ENCODE measurements at places on chromosomes 1 and 21.
A peak's percentile ranks its signal among the peaks of the same experiment; 100 is the strongest.

DNA sequence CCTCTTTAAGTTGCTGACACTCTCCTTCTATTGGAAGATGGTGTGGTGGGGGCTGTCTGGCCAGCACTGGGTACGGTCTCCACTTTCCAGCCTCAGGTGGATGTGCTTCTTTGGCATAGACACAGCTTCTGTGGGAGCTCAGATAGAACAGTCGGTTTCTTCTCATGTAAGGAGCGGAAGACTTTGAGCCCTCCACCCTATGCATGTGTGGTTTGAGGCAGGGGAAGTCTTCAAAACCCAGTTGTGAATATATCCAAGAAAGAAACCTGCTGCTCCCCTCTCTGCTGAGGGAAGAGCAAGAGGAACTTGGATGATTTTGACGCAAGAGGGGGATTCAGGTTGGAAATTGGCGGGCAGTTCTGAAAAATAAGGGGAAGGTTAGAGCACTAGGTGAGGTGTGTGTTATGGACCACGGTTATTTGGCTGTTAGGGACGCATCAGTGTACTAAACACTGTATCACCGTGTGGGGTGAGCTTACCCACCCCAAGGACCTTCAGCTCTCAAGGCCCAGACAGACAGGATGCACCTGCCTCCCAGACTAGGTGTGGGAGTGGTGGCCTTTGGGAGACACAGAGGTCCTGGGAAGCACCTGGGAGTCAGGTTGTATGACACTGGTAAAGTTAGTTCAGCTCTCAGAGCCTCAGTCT is 36.2 kb downstream of the IL6R start:
- no peak for DNase-seq

DNA sequence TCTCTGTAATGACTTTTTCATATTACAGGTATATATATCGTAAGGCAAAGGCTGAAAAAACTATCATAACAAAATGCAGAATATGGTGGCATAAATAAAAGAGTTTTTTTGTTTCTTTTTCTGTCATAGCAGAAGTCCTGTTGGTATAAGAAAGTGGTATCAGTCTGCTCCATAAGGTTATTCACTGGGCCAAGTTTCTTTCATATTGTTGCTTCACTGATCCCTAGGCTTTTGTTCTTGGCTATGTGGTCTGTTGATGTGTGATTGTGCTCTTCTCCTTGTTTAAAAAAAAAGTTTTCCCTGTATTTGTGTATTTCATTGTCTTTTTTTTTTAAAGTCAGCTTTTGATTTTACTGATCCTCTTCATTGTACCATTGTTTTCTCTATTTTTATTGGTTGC is 26.0 kb downstream of the PTBP2 start:
- no peak for DNase-seq

GRCh38 chr1:223217781-223218180 is 74.7 kb upstream of the TLR5 start:
- no peak for DNase-seq

DNA sequence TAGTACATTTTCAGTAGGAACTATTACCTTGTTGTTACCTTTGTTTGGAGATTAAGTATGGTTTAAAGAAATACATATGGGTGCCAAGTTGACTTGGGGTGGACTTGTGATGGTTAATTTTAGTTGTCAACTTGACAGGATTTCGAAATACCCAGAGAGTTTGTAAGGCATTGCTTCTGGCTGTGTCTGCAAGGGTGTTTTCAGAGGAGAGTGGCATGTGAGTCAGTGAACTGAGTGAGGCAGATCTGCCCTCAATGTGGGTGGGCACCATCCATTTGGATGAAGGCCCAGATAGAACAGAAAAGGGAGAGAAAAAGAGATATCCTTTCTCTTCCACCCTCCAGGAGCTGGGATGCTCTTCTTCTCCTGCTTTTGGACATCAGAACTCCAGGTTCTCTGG is 315.5 kb downstream of the GPATCH2 start:
- no peak for DNase-seq

- no peak for DNase-seq
Observed at GRCh38 chr1:77413541-77414335, 131.9 kb downstream of the AK5 start.

GRCh38 chr1:204446413-204447111 is 34.9 kb upstream of the PPP1R15B start:
- peak; percentile 8 for DNase-seq

DNA sequence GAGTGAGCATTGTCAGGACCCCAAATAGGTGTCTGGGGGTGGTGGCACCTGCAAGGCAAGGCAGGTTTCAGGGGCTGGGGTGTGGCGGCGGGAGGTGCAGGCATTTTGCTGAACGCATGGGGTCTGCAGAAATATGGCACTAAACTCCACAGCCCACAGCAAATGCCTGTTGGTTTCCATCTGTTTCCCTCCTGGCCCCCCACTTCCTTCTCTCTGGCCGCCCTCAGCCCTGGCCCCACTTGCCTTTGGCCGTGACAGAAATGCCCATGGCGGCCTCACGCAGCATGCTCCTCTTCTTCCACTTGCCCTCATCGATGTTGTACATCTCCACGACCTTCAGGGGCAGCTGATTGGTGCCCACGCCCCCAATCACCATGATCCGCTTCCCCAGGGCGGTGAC is 13.7 kb downstream of the KLHDC8A start:
- no peak for DNase-seq

- no peak for DNase-seq
Observed at GRCh38 chr1:194795917-194796593, 1609.6 kb upstream of the B3GALT2 start.

DNA sequence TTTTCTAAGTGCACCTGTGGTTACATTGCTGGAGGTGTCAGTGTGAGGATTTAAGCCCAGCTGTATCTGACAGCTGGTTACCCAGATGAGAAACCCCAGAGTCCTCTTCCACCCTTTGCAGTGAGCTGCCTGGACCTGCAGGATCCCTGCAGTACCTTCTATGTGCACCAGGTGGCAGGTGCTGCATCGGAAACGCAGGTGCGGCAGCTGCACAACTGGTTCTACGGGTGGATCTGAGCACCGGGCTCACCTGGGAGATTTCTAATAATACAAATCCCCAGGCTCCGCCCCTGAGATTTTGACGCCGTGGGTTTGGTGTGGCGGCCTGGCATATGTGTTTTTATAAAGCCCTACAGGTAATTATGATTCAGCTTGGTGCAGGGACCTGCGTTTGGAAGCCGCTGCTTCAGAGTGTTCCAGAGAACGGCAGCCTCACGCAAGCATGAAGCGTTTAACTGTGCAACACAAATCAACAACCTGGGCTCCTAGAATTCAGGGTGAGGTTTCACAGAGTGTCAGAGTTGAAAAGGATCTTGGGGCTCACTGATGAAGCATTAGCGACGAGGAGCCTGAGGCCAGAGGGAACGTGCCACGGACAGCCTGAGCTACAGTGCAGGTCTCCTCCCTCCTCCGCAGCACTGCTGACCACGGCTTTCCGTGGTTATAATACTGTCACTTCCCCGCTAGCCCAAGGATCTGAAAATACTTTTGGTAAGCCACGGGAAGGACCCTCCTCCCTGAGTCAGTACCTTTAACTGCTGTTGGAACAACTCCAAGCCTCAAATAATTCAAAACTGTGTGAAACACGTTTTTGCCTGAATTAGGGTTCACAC is 96.7 kb upstream of the TRABD2B start:
- peak; percentile 4 for DNase-seq

DNA sequence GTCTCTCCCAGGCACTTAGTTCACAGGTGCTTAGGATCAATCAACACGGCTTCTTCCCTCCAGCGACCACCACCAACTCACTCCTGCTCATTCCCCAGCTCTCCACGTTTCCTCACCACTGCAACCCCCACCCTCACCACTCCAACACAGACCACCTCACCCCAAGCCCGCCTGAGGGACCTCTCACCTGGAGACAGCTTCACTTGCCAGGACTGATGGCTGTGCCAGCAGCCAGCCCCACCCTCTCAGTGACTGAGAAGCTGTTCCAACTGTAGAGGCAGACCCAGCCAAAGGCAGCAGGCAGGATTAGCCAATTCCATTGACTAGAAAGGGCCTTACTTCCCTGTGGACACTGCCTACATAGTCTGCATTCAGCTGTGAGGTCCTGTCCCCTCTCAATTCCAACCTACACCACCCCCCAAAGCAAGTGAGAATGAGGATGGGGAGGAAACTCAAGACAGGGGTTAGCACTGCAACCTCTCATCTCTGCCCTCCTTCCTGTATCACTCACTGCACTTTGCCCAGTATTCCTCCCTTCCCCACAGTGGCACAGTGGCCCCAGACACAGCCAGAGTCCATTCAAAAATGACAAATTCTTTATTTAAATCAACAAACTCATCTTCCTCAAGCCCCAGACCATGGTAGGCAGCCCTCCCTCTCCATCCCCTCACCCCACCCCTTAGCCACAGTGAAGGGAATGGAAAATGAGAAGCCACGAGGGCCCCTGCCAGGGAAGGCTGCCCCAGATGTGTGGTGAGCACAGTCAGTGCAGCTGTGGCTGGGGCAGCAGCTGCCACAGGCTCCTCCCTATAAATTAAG is 7.6 kb downstream of the TAGLN2 start:
- no peak for DNase-seq

DNA sequence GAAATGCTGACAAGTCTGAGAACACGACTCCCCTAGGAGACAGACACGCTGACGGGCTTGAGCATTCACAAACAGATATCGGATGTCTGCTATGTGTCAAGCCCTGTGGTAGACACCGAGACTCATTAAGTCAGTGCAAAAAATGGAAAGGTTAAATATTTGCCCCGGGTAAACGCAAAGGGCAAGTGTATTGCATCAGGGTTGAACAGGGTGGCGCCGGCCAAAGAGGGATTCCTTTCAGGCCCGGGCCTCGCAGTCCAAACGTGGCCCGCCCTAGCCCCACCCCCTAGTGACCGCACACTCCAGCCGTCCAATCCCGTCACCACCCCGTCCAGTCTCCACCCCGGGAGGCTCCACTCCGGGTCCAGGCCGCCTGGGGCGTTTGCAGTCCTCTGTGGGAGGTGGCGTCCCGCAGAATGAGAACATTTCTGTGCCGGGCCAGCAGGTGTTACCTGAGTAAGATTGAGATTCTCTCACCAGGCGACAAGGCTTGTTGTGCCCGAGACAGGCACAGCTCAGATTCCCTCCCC is 16.3 kb upstream of the TMEM9 start:
- peak; percentile 40 for DNase-seq

DNA sequence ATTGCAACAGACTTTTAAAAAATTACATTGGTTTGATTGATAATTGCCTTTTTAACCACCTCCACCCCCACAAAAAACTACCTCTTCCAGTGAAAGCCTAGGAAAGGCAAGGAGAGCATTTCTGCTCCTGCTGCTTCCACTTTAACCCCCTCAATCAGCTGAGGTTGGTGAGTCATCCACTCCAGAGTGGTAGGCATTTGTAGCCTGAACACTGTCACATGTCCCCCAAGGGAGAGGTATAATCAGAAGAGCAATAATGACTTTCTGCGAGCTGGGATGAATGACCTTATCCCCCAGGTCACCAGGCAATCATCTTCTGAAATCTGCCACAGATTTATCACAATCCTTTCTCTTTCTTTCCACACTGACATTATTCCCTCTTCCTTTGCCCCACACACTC is 126.6 kb upstream of the CAMK1G start:
- DNase-seq = no peak

DNA sequence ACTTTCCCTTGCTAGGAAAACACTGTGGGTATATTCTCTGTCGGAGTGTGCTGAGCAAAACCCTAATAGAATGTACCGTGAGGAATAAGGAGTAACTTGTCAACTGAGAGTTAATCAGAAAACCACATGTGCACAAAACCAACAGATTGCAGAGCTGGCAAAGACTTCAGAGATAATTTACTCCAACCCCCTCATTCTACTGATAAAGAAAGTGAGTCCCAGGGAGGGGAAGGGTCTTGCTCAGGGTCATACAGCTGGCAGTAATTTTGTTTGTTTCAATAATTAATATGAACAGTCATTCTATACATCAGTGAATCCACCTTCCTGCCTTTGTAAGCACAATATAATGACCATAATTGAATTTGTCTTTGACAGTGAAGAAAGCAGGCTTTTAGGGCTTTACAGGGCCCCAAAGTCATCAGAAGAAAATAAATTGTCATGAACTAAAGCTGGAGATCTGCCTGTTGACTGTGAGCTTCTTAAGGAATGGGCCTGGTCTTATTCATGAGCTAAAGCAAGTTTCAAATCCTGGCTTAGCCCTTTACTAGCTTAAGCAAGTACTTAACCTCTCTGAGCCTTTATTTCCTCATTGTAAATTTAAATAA is 67.2 kb upstream of the HOOK1 start:
- no peak for DNase-seq

DNA sequence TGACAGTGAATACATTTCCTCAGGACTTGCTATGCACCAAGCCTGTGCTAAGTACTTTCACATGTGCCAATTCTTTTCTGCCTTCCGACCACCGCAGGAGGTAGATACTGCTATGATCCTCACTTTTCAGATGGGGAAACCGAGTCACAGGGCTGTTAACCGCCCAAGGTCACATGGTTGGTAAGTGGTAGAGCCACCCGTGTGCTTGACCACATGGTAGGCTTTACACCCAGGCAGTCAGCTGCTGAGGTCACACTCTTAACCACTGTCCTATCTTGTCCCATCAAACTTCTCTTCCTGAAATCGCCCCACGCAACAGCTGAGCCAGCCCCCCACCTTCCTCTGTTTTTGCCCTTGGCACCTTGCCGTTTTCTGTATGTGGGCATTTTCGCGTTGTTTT is 31.0 kb upstream of the SDHB start:
- no peak for DNase-seq

- no peak for DNase-seq
Observed at GRCh38 chr1:117698398-117699160, 92.7 kb downstream of the TENT5C start.

DNA sequence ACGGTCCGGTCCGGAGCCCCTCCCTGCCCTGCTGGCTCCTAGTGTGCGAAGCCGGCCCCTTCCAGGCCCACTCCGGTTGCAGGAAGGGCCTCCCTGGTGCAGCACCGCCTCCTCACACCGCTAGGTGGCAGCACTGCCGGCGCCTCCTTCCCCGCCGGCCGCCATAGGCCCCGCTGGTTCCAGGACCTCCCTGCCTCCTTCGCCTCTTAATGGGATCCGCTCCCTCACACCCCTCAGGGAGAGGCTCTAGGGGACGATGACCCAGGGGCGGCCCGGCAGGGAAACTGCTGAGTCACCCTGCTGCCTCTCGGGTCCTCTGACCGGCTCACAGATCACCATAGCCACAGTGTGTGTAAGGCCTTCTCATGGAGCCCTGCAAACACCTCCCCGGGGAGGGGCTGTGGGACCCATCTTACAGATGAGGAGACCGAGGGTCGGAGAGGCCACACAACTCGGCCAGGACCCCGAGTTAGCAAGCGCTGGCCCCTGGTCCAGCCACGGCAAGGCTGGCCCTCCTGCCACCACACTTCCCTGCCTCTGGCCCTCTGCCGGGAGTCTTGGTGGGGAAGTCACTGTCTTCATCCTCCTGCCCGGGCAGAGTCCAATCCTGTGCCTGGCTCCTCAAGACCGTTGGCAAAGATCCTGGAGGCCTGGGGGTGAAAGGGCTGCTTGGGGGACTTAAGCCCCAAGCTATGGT is 1.6 kb upstream of the AJAP1 start:
- DNase-seq = no peak

GRCh38 chr1:113678159-113678469 is 81.2 kb downstream of the PHTF1 start:
- no peak for DNase-seq

- DNase-seq = no peak
Observed at GRCh38 chr1:186473047-186473446, 12.1 kb upstream of the PDC start.

Measured in non-pigmented ciliary epithelial cell (primary cell).